ENCODE measurements at places on chromosomes 5 and 9.

DNA sequence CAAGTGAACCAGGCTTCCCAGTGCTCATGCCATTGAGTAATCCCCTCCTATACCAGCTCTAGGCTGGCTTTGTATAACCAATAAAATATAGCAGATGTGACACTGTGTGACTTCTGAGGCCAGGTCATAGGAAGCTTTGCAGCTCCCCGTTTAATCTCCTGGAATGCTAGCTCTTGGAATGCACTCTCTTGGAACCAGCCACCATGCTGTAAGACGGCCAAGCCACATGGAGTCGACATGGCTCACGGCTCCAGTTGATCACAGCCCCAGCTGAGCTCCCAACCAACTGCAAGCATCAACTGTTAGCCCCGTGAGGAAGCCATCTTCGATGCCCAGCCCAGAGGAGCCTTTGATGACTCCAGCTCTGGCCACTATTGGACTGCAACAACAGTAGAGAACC is 74.5 kb downstream of the SH3TC2 start:
- DNase-seq, result no peak

DNA sequence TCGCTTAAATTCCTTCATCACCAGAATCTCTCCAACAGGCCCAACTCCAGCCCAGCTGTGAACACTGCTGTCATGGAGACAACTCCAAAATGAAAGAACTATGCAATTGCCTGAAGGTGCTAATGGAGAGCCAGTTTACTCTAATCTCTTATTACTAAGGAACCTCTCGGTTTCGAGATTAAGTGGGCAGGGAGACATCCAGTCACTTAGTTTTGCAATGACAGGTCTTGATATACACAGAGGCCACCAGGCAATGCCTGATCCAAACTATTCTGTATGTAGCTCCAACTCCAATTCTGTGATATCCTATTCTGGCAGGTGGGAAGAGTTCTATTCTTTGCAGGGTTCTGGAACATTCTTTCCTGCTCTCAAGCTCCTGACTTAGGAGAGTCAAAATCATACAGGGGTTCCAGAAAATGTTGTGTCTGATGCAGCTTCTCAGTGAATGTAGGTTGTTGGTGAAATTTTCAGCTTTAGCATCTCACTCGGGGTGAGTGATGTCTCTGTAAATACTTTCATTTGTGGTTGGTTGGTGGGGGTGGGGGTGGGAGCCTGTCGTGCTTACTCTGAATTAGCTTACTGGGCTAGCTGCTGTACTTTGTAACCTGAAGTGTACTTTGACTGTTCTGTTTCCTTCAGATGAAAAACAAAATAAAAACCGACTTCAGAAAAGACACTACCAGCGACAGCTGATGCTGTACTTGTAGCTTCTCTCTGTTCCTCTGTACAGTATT is 170.9 kb downstream of the PALM2AKAP2 start:
- DNase-seq, result no peak

DNA sequence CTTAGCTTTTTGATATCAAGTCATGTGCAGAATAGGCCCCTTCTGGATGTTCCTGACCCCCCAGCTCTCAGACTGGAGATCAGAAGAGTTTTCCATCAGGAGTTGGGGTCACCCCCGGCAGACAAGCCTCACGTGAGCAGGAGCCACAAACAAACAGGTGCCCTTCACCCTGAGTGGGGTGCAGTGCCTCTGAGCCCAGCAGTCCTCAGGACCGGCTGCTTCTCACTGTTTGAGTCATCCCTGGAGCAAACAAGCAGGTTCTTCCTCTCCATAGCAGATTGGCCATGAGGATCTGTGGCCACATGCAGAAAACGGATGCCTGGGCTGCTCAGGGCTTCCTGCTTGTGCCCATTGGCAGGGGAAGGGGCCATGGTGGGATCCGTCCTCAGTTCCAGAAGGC is 47.0 kb downstream of the LRSAM1 start:
- no peak for DNase-seq

DNA sequence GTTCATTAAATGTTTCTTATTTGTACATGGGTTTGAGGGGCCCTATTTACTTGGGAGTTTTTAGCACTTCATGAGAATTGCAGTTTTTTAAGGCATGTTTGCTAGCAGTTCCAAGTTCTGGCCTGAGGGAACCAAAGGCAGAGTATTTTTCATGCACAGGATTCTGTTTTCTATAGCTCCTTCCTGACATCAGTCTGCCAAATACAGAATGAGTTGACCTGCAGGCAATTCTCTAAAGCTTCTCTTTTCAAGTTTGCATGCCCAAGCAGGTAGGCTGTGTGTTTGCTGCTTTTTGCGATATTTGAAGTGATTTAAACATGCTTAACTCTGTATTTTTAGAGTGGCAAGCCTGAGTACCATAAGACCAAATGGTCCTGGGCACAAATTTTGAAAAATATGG is 75.8 kb downstream of the AOPEP start:
- DNase-seq, result no peak

- DNase-seq, result no peak
Measured at GRCh38 chr9:130215341-130216119, 43.3 kb downstream of the NCS1 start.

GRCh38 chr9:131640438-131641137 is 95.3 kb downstream of the PRRT1B start:
- no peak for DNase-seq

DNA sequence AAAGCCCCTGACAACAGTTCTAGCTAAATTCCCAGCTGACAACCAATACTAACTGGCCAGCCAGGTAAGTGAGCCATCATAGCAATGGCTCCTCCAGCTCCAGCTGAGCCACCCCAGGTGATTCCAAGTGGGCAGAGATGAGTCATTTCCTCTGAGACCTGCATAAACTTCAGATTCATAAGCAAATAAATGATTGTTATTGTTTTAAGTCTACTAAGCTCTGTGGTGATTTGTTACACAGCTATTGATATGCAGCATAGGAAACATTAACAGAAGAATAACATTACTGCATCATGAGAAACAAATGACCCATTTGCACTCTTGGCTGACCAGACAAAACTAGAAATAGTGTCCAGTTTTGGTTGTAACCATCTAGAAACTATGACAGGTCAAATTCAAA is 60.3 kb downstream of the TTC39B start:
- DNase-seq, result no peak
